ENCODE measurements at places on chromosomes 1 and 21. TPM values are rescaled to one million over a fixed set of nuclear protein-coding genes. Genes with fewer than 3 reads are reported as not detected.

The SPRR2B gene
- total RNA-seq, result not detected

- peaks cover 29% of the 10 kb centered on the region for H3K36me3 ChIP-seq
- H3K27me3 ChIP-seq, result no peaks in the 10 kb centered on the region
- H3K4me1 ChIP-seq, result peaks cover 11% of the 10 kb centered on the region
- H3K4me3 ChIP-seq, result peak overlapping the region; percentile 4
- DNase-seq, result no peak
- peak overlapping the region; percentile 83 for H3K27ac ChIP-seq
Measured at GRCh38 chr1:89170170-89171066, 5.4 kb downstream of the GBP7 start.

- no peaks in the 10 kb centered on the region for H3K36me3 ChIP-seq
- H3K27ac ChIP-seq, result no peak overlapping the region
- H3K4me3 ChIP-seq, result no peak overlapping the region
- H3K27me3 ChIP-seq, result peaks cover 5% of the 10 kb centered on the region
- no peaks in the 10 kb centered on the region for H3K4me1 ChIP-seq
- DNase-seq, result no peak
Measured at GRCh38 chr1:184406479-184406878, 19.6 kb downstream of the C1orf21 start.

- H3K4me3 ChIP-seq, result no peak overlapping the region
- peak; percentile 9 for DNase-seq
- H3K36me3 ChIP-seq, result no peaks in the 10 kb centered on the region
Measured at GRCh38 chr21:32587651-32588050, 2.3 kb upstream of the TCP10L start.

DNA sequence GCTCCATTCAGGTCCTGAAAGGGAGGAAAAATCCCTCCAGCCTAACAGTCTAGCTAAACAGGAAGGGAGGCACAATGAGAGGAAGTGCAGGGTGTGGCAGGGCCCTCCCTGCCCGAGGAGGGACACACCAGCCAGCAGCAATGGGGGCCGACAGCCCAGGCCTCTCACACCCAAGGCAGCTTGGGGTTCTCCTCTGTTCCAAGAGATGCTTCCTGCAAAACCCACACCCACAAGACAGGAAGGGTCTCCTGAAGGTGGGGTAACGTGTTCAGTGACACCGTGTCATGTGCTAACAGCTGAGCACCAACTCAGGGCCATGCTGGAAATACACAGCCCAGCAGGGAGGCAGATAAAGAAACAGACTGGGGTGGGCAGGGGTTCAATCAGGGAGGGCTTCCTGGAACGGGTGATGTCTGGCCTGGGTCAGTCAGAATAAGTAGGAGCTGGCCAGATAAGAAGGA is 10.2 kb downstream of the ECE1 start:
- H3K4me1 ChIP-seq, result peaks cover 46% of the 10 kb centered on the region
- H3K27me3 ChIP-seq, result no peaks in the 10 kb centered on the region
- peak; percentile 55 for DNase-seq
- H3K4me3 ChIP-seq, result peak overlapping the region; percentile 15
- peaks cover 16% of the 10 kb centered on the region for H3K36me3 ChIP-seq

GRCh38 chr1:83746234-83746633 is 252.7 kb downstream of the TTLL7 start:
- no peaks in the 10 kb centered on the region for H3K4me1 ChIP-seq
- no peaks in the 10 kb centered on the region for H3K36me3 ChIP-seq
- DNase-seq, result no peak
- no peak overlapping the region for H3K4me3 ChIP-seq

DNA sequence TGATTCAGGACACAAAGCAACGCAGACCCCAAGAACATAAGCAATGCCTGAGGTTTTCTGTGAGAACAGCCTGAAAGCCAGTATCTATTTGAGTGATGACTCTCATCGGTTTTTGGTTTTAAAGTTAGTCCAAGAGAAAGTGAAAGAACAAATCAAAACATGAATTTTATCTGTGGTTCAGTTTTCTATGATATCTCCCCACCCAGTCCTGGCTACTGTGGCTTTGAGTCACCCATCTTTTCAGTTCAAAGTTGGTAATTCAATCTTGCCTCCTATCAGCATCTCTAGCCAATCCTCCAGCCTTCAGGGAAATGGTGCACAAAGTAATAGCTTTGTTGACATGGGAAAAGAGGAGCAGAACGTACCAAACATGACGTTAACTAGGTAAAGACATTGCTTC is 40.5 kb upstream of the KRTAP19-8 start:
- H3K27ac ChIP-seq, result no peak overlapping the region
- no peak overlapping the region for H3K4me3 ChIP-seq
- H3K36me3 ChIP-seq, result peaks cover 3% of the 10 kb centered on the region
- H3K4me1 ChIP-seq, result peaks cover 13% of the 10 kb centered on the region
- DNase-seq, result peak; percentile 49
- H3K27me3 ChIP-seq, result peaks cover 52% of the 10 kb centered on the region

The THEMIS2 gene
- total RNA-seq, result 30.7 TPM

- H3K27ac ChIP-seq, result no peak overlapping the region
- H3K4me3 ChIP-seq, result no peak overlapping the region
- H3K27me3 ChIP-seq, result no peaks in the 10 kb centered on the region
- no peak for DNase-seq
Measured at GRCh38 chr1:17825273-17826164, 70.4 kb downstream of the ACTL8 start.

DNA sequence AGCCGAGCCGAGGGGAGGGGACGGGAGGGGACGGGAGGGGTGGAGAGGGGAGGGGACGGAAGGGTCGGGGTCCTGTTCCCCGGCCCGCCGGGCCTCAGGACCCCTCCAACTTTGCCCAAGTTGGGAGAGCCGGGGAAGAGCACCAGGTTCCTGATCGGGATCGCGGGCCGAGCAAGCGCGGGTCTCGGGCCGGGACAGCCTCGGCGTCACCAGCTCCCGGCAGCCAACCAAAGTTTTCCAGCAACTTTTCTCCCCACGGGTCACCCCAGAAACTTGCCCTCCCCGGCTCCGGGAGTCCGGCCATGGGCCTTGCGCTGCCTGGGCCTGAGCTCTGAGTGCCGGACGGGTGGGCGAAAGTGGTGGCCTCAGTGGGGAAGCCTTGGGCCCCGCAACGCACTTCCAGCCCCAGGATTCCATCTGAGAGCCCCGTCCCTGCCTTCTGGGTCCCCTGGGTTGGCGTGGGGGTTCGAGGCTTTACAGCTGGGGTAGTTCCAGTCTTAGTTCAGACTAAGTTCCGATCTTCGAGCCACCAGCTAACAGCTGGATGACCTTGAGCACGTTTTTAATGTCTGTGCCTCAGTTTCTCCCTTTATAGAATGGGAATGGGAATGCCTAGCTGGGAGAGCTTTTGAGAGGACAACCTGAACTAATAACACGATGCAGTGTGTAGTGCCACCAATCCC is 458 bp downstream of the ZC3H12A start:
- H3K4me3 ChIP-seq, result peak overlapping the region; percentile 96
- H3K27me3 ChIP-seq, result no peaks in the 10 kb centered on the region
- DNase-seq, result peak; percentile 51
- peak overlapping the region; percentile 90 for H3K27ac ChIP-seq

- peaks cover 13% of the 10 kb centered on the region for H3K27me3 ChIP-seq
- H3K4me3 ChIP-seq, result no peak overlapping the region
- no peaks in the 10 kb centered on the region for H3K36me3 ChIP-seq
- no peak overlapping the region for H3K27ac ChIP-seq
Measured at GRCh38 chr1:37282764-37283163, 191.6 kb upstream of the ZC3H12A start.

- peaks cover 75% of the 10 kb centered on the region for H3K36me3 ChIP-seq
- H3K27ac ChIP-seq, result peak overlapping the region; percentile 100
- H3K27me3 ChIP-seq, result no peaks in the 10 kb centered on the region
- DNase-seq, result peak; percentile 53
Measured at GRCh38 chr21:41426676-41427404, 801 bp downstream of the MX1 start.

- H3K27me3 ChIP-seq, result peaks cover 14% of the 10 kb centered on the region
- DNase-seq, result no peak
- no peaks in the 10 kb centered on the region for H3K4me1 ChIP-seq
- H3K27ac ChIP-seq, result no peak overlapping the region
Measured at GRCh38 chr1:156938813-156939212, 18.4 kb downstream of the LRRC71 start.

GRCh38 chr1:31460027-31460426 is 47.0 kb downstream of the SERINC2 start:
- no peak for DNase-seq
- H3K4me3 ChIP-seq, result no peak overlapping the region
- no peak overlapping the region for H3K27ac ChIP-seq
- H3K4me1 ChIP-seq, result no peaks in the 10 kb centered on the region
- H3K27me3 ChIP-seq, result peaks cover 41% of the 10 kb centered on the region

DNA sequence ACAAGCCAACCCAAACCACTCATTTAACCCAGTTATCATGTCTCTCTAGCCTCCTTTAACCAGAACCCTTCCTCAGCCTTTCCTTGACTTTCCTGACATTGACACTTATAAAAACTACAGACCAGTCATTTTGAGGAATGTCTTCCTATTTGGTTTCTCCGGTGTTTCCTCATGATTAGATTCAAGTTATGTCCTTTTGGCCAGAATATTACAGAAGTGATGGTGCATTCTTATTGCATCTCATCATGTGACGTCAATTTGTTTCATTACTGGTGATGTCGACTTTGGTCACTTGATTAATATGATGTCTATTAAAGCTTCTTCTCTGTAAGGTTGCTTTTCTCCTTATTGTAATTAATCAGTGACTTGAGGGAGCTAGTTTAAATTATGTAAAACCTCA is 6.1 kb upstream of the RCSD1 start:
- H3K27me3 ChIP-seq, result no peaks in the 10 kb centered on the region
- DNase-seq, result no peak
- no peak overlapping the region for H3K4me3 ChIP-seq
- no peak overlapping the region for H3K27ac ChIP-seq
- peaks cover 14% of the 10 kb centered on the region for H3K36me3 ChIP-seq
- peaks cover 52% of the 10 kb centered on the region for H3K4me1 ChIP-seq

DNA sequence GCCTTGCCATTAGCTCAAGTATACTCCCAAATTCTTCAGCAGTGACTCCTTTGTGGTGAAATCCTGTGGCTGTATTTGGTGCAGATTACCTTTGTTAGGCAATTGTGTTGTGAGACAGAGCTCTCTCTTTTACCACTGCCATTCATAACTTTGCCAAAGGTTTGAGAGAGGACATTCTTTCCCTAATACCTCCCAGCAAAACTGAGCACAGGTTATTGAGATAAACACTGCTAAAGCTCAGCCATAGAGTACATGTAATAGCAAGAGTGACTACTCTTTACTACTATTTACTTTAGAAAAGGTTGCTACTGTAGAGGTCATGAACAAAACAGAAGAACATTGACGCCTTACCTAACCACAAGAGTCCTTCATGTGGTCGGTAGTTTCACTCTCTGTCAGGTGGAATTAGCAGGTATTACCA is 514.0 kb upstream of the ADAMTS5 start:
- H3K27me3 ChIP-seq, result no peaks in the 10 kb centered on the region
- no peaks in the 10 kb centered on the region for H3K4me1 ChIP-seq
- no peaks in the 10 kb centered on the region for H3K36me3 ChIP-seq

DNA sequence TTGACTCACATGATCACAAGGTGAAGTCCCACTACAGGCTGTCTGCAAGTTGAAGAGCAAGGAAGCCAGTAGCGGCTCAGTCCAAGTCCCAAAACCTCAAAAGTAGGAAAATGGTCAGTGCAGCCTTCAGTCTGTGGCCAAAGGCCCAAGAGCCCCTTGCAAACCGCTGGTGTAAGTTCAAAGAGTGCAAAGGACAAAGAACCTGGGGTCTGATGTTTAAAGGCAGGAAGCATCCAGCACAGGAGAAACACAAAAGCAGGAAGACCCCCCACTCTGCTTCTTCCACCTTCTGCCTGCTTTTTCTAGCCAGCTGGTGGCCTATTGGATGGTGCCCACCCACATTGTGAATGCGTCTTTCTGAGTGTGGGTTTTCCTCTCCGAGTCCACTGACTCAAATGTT is 2222.6 kb downstream of the MRPL39 start:
- no peak overlapping the region for H3K27ac ChIP-seq
- H3K4me1 ChIP-seq, result no peaks in the 10 kb centered on the region
- no peak for DNase-seq
- no peaks in the 10 kb centered on the region for H3K27me3 ChIP-seq
- H3K36me3 ChIP-seq, result no peaks in the 10 kb centered on the region
- H3K4me3 ChIP-seq, result no peak overlapping the region

DNA sequence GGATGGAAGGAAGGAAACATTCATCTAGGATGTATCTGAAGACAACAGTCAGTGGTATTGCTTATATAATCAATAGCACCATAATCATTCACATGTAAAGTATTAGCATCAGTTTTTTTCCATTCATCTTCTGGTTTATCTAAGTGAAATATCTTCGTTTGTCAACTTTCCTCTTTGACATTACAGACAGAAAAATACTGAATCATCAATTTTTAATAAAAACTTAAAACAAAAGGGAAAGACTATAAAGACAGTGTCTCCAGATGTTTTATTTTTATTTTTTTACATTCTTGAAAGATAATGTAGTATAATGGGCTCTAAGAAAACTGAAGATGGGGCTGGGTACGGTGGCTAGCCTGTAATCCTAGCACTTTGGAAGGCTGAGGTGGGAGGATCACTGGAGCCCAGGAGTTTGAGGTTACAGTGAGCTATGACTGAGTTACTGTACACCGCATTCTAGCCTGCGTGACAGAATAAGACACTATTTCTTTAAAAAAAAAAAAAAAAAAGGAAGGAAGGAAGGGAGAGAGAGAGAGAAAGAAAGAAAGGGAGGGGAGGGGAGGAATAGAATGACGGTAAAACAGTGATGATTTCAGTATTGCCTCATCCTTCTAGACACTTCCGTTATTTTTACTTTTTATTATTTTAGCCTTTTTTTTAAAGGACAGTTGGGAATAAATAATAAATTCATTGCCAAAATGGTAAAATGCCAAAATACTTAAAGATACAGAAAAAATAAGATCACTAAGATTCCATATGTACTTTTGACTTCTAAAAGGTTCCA is 89.5 kb downstream of the NRIP1 start:
- H3K27ac ChIP-seq, result no peak overlapping the region
- H3K4me1 ChIP-seq, result no peaks in the 10 kb centered on the region
- H3K27me3 ChIP-seq, result no peaks in the 10 kb centered on the region
- H3K4me3 ChIP-seq, result no peak overlapping the region
- peaks cover 1% of the 10 kb centered on the region for H3K36me3 ChIP-seq

GRCh38 chr1:116401646-116402176 is 28.7 kb downstream of the ATP1A1 start:
- no peak overlapping the region for H3K4me3 ChIP-seq
- H3K27ac ChIP-seq, result no peak overlapping the region
- peaks cover 20% of the 10 kb centered on the region for H3K4me1 ChIP-seq

DNA sequence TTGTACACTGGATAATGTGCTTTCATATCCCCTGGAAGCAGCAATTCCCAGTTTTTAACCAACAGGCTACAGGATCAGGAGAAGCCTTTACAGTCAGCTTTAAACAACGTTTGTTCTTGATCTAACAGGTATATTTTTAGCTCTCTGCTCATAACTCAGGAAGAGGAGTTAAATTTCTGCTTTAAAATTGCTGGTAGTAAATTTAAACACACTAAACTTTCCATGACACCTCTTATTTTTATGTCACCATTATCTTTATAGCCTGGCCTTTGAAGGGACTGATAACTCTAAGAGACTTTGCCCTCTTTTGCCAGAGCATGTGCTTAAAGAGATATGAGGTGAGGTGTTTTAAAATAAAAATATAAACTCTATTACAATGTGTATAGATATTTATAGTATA is 119.6 kb upstream of the BRINP3 start:
- no peak for DNase-seq
- H3K4me3 ChIP-seq, result no peak overlapping the region
- H3K27me3 ChIP-seq, result no peaks in the 10 kb centered on the region
- no peaks in the 10 kb centered on the region for H3K4me1 ChIP-seq
- H3K36me3 ChIP-seq, result no peaks in the 10 kb centered on the region

The FCRLB gene
- 1.1 TPM for total RNA-seq

Measured in activated CD8-positive, alpha-beta memory T cell treated with anti-CD3 and anti-CD28 coated beads, Interleukin-2, amount 10 ng/mL, durations not matched to agents 7 days and 5 days (primary cell).